Cerebellum (tissue), 4 donors: ENCODE measurements at places on chromosomes 5 and 9. TPM values are rescaled to one million over a fixed set of nuclear protein-coding genes. Genes with fewer than 3 reads are reported as not detected.

Gene LRRTM2
- total RNA-seq = 39.1 TPM

Gene CER1
- 1.2 TPM for total RNA-seq

Gene CERT1
- total RNA-seq = 55.9 TPM

Gene ITGA2
- total RNA-seq = 1.1 TPM

Gene FUBP3
- 56.0 TPM for total RNA-seq

Gene GPR150
- not detected for total RNA-seq

Gene SPINK6
- not detected for total RNA-seq

Gene C5orf52
- not detected for total RNA-seq

Gene GABRA6
- total RNA-seq = 4.4 TPM

Gene FGF18
- 0.36 TPM for total RNA-seq

Gene IFNK
- total RNA-seq = not detected

Gene SLC27A6
- 2.2 TPM for total RNA-seq

Gene OTP
- 0.27 TPM for total RNA-seq

Gene TJP2
- 23.0 TPM for total RNA-seq

Gene C9orf50
- not detected for total RNA-seq

Gene DELE1
- total RNA-seq = 50.6 TPM

Gene PTGDS
- 67.5 TPM for total RNA-seq

Gene BSPRY
- 0.18 TPM for total RNA-seq

Gene SUSD3
- 0.45 TPM for total RNA-seq

Gene ENTPD2
- 0.45 TPM for total RNA-seq

Gene TLR4
- total RNA-seq = 8.4 TPM

Gene ANKRD34B
- 0.27 TPM for total RNA-seq

Gene PCDHA9
- 22.7 TPM for total RNA-seq
